ENCODE measurements at places on chromosomes 12 and 14.
A peak's percentile ranks its signal among the peaks of the same experiment; 100 is the strongest.

GRCh38 chr14:63764103-63764502 lies 36.2 kb upstream of the SGPP1 start:
- DNase-seq = no peak

DNA sequence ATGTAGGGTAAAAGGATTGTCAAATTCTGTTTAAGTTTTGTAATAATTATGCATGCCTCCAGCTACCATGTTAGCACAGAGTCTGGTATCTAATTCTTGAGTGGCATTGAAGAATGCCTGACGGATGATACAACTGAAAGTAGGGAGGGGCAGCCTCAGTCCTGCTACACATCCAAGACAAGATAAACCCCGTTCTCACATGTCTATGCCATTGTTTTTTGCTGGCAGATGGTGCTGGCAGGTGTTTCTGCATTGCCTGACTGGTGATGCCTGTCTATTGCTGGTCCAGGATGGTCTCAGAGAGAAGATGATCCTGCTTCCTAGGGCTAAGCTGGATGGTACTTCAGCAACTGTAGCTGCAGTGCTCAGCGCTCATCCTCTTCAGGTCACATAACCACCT lies 245.8 kb upstream of the NAV3 start:
- DNase-seq = no peak

- DNase-seq = no peak
These were observed 5.6 kb downstream of the RIC8B start for GRCh38 chr12:106780010-106780631.

- DNase-seq = no peak
These were observed 1818.9 kb upstream of the FLRT2 start for GRCh38 chr14:83711046-83711445.

- DNase-seq = no peak
These were observed 1417.5 kb upstream of the SEL1L start for GRCh38 chr14:82951171-82951570.

DNA sequence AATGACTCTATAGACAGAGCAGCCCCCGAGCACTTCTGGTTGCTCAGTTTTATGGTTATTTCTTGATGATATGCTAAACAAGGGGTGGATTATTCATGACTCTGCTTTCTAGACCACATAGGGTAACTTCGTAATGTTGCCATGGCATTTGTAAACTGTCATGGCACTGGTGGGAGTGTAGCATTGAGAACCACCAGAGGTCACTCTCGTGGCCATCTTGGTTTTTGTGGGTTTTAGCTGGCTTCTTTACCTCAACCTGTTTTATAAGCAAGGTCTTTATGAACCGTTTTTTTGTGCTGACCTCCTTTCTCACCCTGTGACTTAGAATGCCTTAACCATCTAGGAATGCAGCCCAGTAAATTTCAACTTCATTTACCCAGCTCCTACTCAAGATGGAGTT lies 1036.2 kb upstream of the FLRT2 start:
- peak; percentile 54 for DNase-seq

DNA sequence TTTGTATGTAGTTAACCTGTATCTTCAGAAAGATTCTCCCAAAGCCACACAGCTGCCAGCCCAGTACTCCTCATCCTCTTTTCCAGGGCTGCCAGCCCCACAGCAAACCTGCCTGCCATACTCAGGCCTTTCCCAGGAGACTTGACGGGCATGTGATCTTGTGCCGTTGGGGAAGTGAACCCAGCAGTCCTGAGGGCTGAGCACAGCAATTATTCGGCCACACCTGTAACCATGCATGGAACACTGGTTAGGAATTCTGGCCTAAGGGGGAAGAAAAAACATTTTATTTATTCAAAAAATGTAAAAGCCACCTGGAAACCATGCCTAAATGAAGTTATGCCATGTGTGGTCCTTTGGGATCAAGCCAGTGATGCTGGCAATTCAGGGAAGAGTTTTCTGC lies 145.3 kb downstream of the GRIN2B start:
- DNase-seq = no peak

DNA sequence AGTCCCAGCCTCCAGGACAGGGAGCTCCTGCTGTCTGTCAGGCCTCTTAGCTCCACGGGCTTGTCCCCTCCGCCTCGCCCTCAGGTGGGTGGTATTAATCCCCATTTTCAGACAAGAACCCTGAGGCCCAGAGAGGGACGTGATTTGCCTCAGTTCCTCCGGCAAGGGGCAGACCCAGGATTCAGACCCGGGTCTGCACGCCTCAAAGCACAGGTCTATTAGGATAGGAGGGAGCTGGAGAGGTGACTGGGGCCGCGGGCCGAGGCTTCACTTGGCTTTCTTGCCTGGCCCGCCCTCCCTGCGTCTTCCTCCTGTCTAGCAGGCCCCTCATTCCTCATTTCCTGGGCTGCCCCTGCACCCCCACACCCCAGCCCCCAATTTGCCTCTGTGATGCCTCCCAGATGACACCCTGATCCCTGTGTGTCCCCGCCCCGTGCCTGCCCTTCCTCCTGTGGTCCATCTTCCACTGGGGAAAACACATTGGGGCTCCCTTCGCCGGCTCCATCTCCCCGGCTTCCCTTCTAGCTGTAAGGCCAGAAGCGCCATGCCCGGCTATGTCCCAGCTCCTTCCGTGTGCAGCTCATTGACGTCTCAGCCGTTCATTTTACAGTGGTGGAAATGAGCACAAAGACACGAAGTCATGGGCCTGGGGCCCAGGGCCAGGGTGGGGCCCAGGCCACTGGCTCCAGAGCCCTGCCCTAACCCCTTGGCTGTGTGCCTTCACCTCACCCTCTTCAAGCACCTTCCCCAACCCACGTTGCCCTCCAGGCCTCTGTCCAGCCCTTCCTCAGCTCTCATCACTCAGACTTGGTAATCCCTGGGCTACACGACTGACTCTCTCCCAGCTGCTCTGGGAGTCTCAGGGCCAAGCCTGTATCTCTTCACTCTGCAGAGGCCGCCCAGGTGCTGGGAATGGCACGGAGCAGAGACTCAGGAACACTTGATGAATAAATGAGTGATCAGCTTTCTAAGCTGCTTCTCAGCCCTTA lies 15.5 kb upstream of the CYP46A1 start:
- no peak for DNase-seq

- no peak for DNase-seq
These were observed 118.0 kb downstream of the GCH1 start for GRCh38 chr14:54784657-54785056.

- DNase-seq = peak; percentile 55
These were observed 465.7 kb upstream of the MGAT4C start for GRCh38 chr12:86721713-86722397.

DNA sequence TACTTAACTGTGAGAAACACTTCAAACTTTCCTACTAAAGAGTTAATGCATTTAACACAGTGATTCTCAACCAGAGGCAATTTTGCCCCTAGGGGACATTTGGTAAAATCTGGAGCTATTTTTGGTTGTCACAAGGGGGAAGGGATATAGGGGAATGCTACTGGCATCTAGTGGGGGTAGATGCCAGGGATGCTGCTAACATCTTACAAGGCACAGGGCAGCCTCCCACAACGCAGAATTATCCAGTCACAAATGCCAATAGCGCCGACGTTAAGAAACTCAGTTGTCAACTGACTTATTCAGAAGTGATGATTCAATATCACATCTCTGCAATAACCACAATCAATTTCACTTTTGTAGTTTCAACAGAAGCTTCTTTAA lies 2.0 kb downstream of the EEA1 start:
- peak; percentile 43 for DNase-seq

DNA sequence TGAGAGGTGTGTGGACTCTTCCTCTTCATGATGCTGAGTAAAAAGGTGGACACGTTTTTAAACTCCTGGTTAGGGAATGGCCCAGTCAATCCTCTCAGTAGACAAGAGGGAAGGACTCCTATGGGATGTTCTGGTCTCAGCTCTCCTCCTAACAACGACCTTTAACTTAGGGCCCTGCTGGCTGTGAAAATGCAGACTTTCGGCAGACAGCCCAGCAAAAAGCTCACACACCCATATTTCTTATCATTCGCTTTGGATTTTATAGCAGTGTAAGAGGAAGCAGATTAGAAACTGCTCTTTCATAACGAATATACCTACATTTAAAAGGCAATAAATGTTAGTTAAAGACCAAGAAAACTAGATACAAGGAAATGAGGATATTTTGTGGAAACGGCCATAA lies 18.0 kb upstream of the YARS2 start:
- no peak for DNase-seq

- DNase-seq = peak; percentile 45
These were observed 63.8 kb downstream of the CDC42BPB start for GRCh38 chr14:102993523-102993922.

- peak; percentile 56 for DNase-seq
These were observed 88.9 kb upstream of the SLC38A2 start for GRCh38 chr12:46461459-46461858.
